Activated CD8-positive, alpha-beta memory T cell treated with anti-CD3 and anti-CD28 coated beads for 24 hours (primary cell): ENCODE measurements at places on chromosomes 1 and 21.
A peak's percentile ranks its signal among the peaks of the same experiment; 100 is the strongest.

DNA sequence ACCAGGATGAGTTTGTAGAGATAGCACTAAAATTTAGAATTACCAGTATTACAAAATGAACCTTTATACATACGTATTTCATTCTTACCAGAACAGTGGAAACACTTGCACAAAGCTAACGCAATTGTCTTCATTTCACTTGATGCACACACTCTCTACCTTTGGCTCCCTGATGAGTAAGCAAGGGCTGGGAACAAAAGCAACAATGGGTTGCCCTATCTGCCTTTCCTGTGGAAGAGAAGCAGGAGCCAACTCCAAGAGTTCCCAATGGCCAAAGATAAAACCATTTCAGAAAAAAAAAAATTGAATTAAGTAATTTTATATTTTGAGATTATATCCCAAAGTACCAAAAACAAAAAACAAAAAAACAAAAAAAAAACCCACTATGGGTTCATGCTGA is 344.1 kb upstream of the GREM2 start:
- no peak for DNase-seq

DNA sequence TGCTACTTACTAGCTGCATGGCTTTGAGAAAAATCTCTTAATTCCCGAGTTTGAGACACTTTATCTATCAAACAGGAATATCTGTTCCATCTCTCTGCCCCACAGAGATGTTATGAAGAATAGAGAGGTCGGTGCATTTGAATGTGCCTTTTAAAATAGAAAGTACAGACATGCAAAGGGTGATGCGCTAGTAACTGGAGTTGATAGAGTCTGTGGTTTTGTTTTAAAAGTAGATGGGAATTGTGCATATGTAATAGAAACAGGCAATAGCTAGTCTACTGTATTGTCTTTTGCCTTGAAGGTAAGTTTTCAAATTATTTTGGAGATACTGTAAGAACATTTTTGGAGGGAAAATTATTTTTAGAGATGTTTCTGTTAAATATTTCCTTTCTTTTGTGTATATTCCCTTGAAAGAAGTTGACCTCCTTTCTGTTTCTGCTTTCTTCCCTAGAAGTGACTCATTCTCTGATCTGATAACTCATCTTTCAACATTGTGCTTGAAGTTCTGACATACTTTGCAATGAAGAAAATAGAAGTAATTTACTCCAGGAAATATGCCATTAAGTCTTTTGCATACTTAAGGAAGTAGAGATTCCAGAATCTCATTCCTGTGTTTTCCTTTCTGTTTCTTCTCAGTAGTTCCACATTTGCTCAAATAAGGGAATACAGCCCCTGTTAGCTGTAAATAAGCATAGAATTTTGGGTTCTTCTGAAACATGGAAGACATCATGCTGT is 151.6 kb downstream of the SDCCAG8 start:
- no peak for DNase-seq

DNA sequence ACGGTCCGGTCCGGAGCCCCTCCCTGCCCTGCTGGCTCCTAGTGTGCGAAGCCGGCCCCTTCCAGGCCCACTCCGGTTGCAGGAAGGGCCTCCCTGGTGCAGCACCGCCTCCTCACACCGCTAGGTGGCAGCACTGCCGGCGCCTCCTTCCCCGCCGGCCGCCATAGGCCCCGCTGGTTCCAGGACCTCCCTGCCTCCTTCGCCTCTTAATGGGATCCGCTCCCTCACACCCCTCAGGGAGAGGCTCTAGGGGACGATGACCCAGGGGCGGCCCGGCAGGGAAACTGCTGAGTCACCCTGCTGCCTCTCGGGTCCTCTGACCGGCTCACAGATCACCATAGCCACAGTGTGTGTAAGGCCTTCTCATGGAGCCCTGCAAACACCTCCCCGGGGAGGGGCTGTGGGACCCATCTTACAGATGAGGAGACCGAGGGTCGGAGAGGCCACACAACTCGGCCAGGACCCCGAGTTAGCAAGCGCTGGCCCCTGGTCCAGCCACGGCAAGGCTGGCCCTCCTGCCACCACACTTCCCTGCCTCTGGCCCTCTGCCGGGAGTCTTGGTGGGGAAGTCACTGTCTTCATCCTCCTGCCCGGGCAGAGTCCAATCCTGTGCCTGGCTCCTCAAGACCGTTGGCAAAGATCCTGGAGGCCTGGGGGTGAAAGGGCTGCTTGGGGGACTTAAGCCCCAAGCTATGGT is 1.6 kb upstream of the AJAP1 start:
- DNase-seq: peak; percentile 88

- peak; percentile 73 for DNase-seq
Measured at GRCh38 chr1:3483801-3484444, 29.5 kb downstream of the ARHGEF16 start.

GRCh38 chr1:239706245-239706892 is 320.0 kb downstream of the CHRM3 start:
- DNase-seq: no peak

DNA sequence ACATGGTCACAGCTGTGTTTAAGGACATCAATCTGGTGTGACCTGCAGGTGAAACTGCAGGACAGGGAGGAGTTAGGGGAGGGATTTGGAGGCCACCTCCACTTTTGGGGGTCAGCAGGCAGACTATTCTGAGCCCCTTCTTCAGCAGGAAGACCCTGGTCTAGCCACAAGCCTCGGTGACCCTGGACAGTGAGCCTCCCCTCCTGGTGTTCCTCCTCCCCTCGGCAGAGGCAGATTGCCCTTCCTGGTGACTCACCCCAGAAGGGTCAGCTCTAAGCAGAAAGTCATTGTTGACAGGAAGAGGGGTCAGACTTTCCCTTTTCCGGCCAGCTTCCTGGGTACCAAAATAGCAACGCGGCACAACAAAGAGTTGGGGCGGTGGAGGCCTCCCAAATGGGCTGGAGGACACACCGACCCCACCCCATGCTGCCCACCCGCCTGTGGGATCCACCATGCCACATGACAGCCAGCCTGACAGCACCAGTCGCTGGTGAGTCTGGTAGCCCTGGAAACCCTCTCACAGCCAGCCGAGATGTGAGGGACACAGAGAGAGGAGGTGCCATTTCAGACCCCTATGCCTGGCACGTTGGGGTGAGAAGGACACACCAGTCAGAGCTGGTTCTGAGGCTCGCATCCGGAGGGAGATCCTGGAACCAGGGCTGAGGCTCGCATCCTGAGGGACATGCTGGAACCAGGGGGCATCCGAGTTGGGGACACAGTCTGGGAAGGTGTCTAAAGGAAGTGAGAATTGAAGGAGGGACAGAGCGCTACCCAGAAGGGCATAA is 14.7 kb upstream of the CSF1 start:
- no peak for DNase-seq

DNA sequence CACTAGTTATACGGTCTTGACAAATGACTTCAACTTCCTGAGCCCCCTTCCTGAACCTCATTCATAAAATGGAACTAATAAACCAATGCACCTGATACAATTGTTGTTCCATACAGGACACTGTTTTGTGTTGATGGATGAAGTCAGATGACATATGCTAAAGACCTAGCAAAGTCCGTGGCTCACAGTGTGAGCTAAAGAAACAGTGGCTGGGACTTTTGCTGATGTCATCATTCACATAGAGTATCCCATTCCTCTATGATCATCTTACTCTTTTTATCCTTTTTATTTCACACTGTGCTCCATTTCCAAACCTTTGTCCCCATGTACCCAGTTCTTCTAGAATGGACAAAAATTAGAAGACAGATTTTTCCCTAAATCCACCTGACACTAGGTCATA is 83.7 kb upstream of the KAZN start:
- DNase-seq: no peak

- DNase-seq: no peak
Measured at GRCh38 chr1:19613171-19613703, 30.9 kb upstream of the NBL1 start.

DNA sequence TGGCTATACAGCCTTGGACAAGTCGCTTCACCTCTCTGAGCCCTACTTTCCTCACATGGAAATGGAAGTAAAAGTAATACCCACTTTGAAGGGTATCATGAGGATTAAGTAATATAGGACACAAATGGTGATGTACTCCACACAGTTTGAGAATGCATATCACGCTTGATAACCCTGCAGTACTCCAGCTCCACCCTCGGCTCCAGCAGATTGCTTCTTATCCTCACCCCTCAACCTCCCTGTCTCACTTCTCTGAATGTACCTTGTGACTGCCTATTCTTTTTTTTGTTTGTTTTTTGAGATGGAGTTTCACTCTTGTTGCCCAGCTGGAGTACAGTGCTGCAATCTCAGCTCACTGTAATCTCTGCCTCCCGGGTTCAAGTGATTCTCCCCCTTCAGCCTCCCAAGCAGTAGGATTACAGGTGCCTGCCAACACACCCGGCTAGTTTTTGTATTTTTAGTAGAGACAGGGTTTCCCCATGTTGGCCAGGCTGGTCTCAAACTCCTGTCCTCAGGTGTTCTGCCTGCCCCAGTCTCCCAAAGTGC is 55.5 kb downstream of the LDLRAD2 start:
- no peak for DNase-seq

GRCh38 chr21:28418726-28419514 is 573.8 kb downstream of the LTN1 start:
- no peak for DNase-seq

DNA sequence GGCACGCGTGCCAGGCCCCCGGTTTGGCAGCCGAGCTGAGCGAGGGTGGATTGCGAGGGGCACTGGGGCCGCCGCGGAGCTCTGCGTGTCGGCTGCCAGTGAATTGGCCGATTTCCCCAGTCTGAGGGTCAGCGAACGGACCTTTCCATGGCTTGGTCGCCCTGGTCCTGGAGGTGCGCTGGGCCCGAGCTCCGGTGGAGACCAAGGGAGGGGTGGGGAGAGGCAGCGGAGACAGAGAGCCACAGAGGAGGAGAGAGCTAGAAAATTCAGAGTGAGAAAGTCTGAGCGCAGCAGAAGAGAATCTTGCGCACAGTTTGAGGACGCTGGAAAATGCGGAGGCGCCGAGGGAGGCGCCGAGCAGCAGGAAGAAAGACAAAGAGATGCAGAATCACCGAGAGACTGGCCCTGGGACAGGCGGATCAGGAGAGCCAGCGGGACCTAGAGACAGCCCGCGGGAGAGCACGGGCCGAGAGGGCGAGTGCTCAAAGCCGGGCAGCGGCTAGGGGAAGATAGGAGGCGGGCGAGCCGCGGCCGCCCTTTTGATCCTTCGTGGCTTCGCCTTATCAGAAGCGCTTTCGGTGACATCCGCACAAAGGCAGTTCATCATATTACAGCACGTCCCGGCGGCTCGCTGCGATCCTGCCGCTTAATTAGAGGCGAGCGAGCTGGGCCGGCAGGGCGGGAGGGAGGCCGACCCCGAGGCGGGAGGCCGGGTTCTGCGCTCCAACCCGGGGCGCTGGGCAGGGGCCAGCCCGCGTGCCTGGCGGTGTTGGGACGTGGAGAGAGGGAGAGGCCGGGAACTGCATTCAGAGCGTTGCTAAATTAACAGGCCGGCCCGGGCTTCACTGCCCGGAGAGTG is 12.7 kb downstream of the PAX7 start:
- no peak for DNase-seq

- no peak for DNase-seq
Measured at GRCh38 chr1:104905322-104905721, 1155.6 kb downstream of the AMY1C start.

DNA sequence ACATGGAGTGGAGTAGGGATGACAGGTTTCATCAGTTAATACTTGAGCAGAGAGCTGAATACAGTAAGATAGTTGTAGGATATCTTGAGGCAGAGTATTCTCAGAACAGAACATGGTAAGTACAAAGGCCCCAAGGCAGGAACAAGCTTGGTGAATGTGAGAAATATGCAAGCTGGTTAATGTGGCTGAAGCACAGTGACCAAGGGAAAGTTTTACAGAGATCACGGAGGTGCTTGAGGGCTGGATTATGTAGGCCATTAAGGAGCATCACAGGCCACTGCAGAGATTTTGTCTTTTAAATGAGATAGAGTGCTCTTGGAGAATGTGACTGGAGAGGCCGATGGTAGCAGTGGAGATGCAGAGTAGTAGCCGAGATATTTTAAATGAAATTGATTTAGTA is 54.0 kb upstream of the BOLA1 start:
- DNase-seq: no peak

- DNase-seq: no peak
Measured at GRCh38 chr1:155622191-155622590, 12.2 kb downstream of the MSTO1 start.

GRCh38 chr1:179706339-179706941 is 36.7 kb upstream of the FAM163A start:
- peak; percentile 66 for DNase-seq

- DNase-seq: no peak
Measured at GRCh38 chr1:115193046-115193828, 103.9 kb upstream of the TSPAN2 start.

GRCh38 chr1:115454837-115455511 is 116.9 kb upstream of the NGF start:
- DNase-seq: no peak

GRCh38 chr1:22038036-22038435 is 14.5 kb upstream of the CDC42 start:
- DNase-seq: no peak

GRCh38 chr1:245270972-245271371 is 116.2 kb downstream of the KIF26B start:
- no peak for DNase-seq

- DNase-seq: no peak
Measured at GRCh38 chr1:231969076-231969475, 342.5 kb downstream of the DISC1 start.

DNA sequence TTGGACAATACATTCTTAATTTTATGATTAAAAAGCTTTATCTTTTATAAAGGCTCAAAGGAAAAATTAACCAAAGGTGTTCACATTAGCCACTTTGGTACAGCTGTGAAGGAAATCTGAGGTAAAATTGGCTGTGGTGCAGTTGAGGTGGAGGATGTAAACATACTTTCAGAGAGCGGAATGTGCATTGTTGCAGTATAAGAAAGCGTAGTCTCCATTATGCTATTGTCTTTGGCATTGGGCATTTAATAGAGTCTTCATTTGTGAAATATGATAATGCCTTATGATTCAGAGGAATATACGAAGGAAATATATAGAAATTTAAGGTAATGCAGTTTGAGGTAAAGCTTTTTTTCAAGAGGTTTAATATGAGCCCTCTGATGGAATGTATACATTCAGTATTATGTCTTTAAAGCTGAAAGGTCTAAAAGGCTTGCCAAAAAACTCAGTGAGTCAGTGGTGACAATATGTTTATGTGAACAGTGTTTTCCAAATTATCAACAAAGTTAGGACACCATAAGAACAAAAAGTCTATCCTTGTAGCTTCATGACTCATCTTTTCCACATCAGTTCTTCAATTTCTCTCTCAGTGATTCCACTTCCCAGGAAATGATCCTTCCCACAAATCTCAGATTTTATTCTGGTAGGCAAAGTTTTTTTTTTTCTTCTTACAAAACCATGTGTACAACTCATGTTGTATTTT is 26.9 kb upstream of the DDR2 start:
- no peak for DNase-seq
